ENCODE measurements at places on chromosomes 6 and 20. TPM values are rescaled to one million over a fixed set of nuclear protein-coding genes. Genes with fewer than 3 reads are reported as not detected.

- no peak for DNase-seq
Observed at GRCh38 chr20:60718743-60719480, 533.1 kb upstream of the CDH4 start.

- DNase-seq, result peak; percentile 67
Observed at GRCh38 chr20:46349035-46349741, 40.9 kb upstream of the CDH22 start.

DNA sequence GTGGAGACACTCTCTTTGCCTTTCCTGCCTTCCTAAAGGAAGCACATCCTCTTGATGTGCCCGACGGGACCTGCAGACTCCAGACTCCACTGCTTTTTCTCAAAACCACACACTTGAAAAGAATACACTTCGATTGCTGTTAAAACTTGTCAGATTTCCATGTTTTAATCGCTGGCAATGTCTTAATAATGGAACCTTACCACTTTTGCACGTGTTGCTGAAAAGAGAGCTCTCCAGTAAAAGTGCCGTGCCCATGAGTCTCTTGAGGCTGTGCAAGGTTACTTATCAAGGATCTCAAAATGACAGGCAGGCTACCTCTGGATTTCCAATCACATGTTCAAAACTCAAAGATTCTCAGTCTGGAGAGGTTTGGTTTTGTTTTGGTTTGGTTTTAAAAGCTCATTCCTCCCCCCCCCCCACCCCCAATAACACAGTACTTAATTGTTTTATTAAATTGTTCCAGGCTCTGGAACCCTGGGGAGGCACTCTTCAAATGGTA is 12.0 kb upstream of the TFAP2A start:
- DNase-seq, result no peak

- no peak for DNase-seq
Observed at GRCh38 chr6:37175332-37176267, 5.6 kb downstream of the PIM1 start.

Gene BMP6
- polyA plus RNA-seq, result 8.4 TPM

Data from A549 (cell line).